ENCODE measurements at places on chromosomes 7 and 10. TPM values are rescaled to one million over a fixed set of nuclear protein-coding genes. Genes with fewer than 3 reads are reported as not detected.

HOXA1 gene
- 0.28 TPM for total RNA-seq

WNT16 gene
- not detected for total RNA-seq

GATA3 gene
- total RNA-seq: 0.09 TPM

RHOBTB1 gene
- total RNA-seq: 4.8 TPM

GPR141 gene
- total RNA-seq: 5.6 TPM

HOXA13 gene
- total RNA-seq: not detected

PIP gene
- total RNA-seq: not detected
